Hematopoietic multipotent progenitor cell treated with erythropoietin and hydrocortisone succinate and interleukin-3 and kit ligand, for 17 days (in vitro differentiated cells): ENCODE measurements at places on chromosomes 11 and 22.
A peak's percentile ranks its signal among the peaks of the same experiment; 100 is the strongest.

DNA sequence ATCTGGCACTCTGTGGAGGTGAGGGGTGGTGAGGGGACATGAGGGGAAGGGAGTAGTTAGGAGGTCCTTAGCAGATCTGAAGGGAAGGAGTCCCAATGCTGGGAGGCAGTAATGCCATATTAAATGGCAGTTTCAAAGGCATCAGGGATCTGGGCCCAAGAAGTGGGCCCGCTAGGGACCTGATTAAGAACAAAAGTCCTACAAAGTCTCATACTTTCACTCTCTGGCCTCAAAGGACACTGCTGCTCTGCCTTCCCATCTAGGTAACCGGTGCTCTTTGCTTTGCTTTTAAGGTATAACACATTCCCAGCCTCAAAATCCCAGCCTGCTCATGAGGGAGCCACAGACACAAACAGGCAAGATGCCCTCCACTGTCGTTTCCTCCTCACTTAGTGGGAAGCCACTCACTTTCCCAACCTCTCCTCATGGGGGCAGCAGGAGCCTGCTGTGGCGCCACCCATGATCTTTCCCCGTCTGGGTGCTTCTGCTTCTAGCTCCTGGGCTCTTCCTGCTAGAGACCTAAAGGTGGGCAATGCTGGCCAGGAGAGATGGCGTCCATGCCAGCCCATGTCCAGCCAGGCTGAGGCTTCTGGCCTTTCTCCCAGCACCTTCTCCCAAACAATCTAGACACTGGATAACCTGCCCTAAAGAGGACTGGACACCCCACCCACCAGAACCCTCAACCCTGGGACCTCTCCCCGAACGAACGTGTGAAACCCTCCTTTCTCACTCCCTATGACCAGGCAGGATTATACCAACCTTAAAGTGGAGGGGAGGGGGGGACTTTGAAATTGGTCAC is 68.3 kb downstream of the PLEKHA7 start:
- no peak for DNase-seq

- no peak for DNase-seq
These were observed 24.3 kb upstream of the PKNOX2 start for GRCh38 chr11:125140233-125140632.

- DNase-seq, result no peak
These were observed at the start of gene SCGB1D2 for GRCh38 chr11:62242021-62242420. Gene SCGB1D2, plus strand, starts transcription at chr11:62242239. Its CDS starts 69 bp downstream, at chr11:62242308.

- DNase-seq, result no peak
These were observed 6.5 kb downstream of the CD248 start for GRCh38 chr11:66310324-66310723.

DNA sequence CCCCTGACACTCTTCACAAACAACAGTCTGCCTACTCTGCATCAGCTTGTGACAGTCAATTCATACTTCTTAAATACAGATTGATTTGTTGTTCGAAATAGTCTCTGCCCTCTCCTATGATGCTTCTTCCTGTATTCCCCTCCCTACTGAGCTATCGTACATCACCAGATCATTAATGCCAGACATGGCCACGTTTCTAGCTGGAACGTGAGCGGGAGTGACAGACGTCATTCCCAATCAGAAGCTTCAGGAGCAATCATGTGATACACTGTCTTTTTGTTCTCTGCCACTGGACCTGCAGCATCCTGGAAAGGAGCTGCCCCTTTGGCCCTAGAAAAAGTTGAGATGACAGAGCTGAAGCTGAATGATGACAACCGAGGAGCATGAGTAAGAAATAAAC is 48.5 kb downstream of the CSNK2A3 start:
- no peak for DNase-seq

DNA sequence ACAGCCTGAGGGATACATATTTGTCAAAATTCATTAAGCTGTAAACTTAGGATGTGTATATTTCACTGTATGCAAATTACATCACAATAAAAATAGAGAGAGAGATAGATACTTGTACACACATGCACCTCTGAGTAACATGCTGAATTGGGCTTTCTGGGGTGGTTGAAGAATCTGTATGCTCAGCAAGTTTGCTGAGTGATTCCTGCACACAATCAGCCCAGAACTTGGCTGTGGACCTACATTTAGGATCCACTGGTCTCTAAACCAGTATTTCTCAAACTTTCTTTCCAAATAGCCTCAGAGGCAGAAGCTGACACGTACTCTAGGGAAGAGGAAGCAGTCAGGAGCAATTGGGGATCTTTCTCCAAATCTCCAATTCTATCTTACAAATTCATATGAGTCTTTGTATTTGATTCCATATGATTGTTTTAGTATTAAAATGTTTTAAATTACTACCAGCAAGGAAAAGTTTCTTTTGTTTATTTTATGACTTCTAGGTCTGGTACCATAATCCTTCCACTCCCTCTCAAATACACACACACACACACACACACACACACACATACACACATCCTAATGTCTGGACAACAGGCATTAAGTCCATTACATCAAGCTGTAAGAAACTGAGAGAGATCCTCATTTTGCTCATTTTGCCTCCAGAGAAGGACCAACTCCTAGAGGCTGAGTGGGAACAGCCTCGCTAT is 20.0 kb downstream of the SYT13 start:
- DNase-seq, result no peak

GRCh38 chr11:116835791-116836631 is 1.4 kb downstream of the APOA1 start:
- DNase-seq, result peak; percentile 29

GRCh38 chr11:110855191-110855590 is 143.0 kb upstream of the ARHGAP20 start:
- DNase-seq, result no peak

DNA sequence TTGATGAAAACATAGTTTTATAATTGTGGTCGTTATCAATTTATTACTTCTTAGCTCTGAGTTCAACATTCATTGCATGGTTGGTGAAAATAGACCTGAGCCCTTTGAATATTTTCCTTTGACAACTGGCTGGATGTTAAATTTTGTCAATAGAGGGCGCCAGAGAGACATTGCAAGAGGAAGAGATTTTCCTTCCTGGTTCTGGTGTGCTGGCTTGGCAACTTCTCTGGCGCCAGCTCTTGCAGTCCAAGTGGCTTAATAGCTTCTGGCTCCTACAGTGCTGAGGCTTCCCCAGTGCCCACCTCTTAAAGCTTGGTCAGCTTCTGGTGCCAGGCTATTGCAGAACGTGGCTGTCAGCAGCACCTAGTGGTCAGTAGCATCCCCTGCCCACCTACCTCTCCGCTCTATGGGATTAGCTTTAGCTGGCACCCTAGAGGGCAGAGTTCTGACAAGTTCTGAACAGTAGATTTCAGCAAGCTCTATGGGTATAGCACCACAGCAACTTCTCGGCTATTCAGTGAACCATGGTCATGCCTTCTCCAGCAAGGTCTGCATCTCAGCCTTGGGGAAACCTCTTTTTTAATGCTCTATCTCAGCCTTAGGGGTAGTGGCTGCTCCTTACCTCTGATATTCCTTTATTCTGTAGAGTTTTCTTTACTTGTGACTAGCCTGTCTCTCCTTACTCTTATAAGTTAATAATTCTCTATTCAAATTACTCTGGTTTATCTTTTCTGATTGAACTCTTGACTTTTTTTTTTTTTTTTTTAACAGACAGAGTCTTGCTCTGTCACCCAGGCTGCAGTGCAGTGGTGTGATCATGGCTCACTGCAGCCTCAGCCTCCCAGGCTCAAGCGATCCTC is 59.4 kb downstream of the ACER3 start:
- peak; percentile 87 for DNase-seq

DNA sequence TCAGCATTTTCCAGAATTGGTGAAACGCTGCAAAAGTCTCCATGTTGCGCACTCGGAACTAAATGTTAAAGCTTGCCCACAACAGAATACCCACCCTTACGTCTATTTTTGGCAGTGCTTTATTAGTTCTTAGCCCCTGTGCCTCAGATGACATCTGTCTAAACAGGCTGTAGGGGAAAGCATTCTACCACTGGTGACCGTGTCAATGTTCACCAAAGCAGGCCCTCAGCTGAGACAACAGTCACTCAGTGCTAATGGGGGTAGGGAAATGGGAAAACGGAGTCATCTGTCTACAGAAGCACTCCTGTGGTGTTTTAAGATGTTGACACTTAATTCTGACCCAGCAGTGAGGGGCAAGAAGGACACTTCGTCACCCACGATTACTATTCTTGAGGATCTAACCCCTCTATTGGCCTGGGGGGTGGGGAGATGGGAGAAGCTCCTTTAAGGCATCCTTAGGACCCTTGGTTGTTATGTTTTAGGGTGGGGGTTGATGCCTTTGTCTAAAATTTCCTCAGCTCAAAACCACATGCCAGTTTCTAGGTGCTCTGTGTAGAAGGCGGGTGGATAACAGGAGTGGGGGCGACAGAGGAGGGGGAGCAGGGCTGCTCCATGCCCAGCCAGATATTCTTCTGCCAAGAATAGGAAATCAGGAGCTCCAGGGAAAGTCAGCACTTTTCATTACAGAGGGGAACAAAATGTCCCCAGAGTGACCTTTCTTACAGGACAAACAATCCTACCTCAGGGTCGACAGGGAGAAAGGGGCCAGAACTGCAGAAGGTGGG is 15.6 kb upstream of the MFRP start:
- no peak for DNase-seq

- no peak for DNase-seq
These were observed 39.8 kb upstream of the TLCD5 start for GRCh38 chr11:120285256-120285655.

DNA sequence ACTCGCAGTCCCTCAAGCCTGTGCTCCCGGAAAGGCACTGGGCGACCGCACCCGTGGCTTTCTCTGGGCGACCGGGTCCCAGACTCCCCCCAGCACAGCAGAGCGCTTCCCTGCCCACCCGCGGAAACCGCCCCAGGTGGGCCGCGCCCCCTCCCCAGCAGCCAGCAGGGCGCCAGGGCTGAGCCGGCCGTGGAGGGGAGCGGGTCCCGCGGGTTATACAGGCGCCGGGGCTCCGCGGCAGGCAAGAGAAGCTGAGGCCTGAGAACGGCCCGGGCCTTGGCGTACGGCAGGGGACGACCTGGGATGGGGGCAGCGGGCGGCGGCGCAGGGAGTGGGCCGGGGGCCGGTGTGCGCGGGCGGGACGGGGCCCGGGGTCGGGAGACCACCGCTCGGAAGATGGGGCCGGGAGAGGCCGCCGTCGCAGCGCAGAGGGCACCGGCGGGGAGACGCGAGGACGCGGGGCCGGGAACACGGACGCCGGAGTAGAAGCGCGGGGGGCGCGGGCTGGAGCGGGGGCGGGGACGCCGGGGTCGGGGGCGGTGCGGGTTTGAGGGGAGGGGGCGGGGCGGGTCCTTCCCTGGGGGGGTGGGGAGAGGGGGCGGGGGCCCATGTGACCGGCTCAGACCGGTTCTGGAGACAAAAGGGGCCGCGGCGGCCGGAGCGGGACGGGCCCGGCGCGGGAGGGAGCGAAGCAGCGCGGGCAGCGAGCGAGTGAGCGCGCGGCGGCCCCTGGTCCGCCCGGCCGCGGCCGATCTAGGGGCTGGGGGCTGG is at the start of gene MDK:
TSS of gene MDK (plus strand) at position 622 of the 771 bp plus-strand sequence. CDS start 389 bp downstream, outside the sequence.
- DNase-seq, result no peak

DNA sequence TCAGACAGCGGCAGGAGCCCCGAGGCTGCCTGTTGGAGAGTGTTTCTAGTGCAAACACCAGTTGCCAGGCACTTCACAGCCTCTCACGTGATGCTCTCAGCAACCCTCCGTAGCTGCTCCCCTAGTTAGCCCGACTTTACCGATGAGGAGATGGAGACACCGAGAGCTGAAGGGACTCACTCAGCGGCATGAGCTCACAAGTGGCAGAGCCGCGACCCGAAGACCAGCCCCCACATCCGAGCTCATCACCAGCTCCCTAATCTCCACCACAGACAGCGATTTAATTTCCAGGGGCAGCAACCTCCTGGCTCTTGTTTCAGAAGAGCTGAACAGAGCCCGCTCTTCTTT is 28.7 kb upstream of the RTL6 start:
- DNase-seq, result no peak

DNA sequence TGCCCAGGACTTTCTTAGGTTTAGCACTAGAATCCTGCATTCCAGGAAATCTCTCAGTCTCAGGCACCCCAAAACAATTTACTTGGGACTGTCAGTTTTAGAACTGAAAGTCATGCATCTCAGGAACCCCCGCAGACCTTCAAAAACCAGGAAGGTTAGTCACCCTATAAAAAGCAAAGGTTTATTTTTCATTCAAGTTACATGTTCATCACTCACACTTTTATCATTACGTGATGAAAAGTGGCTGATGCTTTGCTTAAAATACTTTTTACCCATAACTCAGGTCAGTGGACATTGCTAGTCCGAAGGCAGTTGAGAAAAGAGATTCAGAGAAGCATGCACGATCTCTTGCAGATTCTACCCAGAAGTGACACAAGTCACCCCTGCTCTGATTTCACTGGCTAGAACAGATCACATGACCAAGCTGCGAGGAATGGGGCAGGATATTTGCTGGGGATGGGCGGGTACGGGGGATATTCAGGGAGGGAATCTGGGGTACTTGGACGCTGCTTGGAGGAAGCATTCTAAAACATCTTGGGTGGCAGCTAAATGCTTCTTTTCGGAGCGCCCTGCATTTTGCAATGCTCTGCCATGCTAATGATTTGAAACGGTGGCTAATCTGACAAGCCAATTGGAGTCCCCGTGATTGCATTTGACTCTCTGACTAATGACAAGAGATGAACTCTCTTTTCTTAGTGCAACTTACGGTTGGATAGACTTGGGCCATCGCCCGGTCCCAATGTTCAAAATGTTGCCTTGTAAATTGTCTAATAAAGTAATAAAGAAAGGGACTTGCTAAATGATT is 110.2 kb downstream of the MIAT start:
- DNase-seq, result no peak

- DNase-seq, result no peak
These were observed 734 bp downstream of the C11orf58 start for GRCh38 chr11:16738947-16739815.

DNA sequence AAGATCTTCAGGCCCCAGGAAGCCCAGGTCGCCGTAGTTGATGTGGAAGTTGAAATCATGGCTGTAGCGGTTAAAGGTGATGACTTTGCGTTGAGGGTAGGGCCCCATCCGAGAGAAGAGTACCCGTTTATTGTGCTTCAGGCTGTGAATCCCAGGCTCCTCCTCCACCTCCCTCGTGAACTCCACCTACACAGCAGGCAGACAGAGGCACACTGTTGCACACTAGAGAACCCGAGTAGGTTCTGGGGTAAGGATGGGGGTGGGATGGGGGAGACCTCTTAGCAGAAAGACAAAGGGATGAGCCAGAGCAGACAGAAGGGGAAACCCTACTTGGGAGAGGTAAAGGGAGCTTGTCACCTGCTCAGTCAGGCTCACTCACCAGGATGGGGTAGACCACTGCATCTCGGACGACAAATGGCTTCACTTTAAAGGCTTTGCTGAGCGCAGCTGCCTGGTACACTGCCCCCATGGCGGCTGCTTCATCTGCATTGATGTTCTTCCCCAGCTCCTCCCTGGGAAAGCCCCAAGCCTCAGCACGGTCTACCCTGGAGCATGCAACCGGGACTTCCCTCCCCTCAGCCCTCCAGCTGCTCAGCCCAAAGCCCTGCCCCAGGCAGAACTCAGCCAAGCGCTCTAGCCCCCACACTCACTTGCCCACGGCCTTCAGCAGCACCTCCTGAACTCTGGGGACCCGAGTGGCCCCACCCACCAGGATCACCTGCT is 5.4 kb downstream of the HYOU1 start:
- DNase-seq, result no peak

GRCh38 chr11:132493801-132494200 is 1038.5 kb downstream of the OPCML start:
- no peak for DNase-seq

- no peak for DNase-seq
These were observed 1.0 kb downstream of the ZNF70 start for GRCh38 chr22:23749841-23750301.

GRCh38 chr11:64245797-64246620 is 734 bp downstream of the PPP1R14B start:
- DNase-seq, result no peak

- DNase-seq, result no peak
These were observed 78.9 kb downstream of the PPFIBP2 start for GRCh38 chr11:7592711-7593110.
